HFFc6 (cell line): ENCODE measurements at places on chromosomes 12 and 14. TPM values are rescaled to one million over a fixed set of nuclear protein-coding genes. Genes with fewer than 3 reads are reported as not detected.

The SERPINA12 gene
- not detected in 3 replicates for total RNA-seq

The C12orf54 gene
- not detected in 3 replicates for total RNA-seq

The KRT75 gene
- not detected in 3 replicates for total RNA-seq

The CHD8 gene
- total RNA-seq: 64.4 to 67.6 TPM (median 65.7 TPM) in 3 replicates

The NCAPD2 gene
- total RNA-seq: 38.2 to 68.5 TPM (median 62.6 TPM) in 3 replicates

The FAM186B gene
- 0.18 to 0.36 TPM (median 0.26 TPM) in 3 replicates for total RNA-seq

The IRAK3 gene
- total RNA-seq: 0.74 to 4.4 TPM (median 1.2 TPM) in 3 replicates

GRCh38 chr14:68027276-68027675 is 207.7 kb downstream of the RAD51B start:
- H3K4me3 ChIP-seq: peak overlapping the region; percentile 7; the same call in 1 of the 2 replicates
- H3K36me3 ChIP-seq: peaks cover 35% of the 10 kb centered on the region
- peak; percentile 28 for DNase-seq
- H3K4me1 ChIP-seq: peaks cover 12% of the 10 kb centered on the region
- peak overlapping the region; percentile 27; the same call in 1 of the 2 replicates for H3K27ac ChIP-seq
- no peaks in the 10 kb centered on the region for H3K27me3 ChIP-seq

- peaks cover 23% of the 10 kb centered on the region for H3K4me1 ChIP-seq
- H3K4me3 ChIP-seq: no peak overlapping the region
- no peak overlapping the region for H3K27ac ChIP-seq
- DNase-seq: no peak
Observed at GRCh38 chr12:47356129-47356700, 276.5 kb upstream of the AMIGO2 start.

- H3K4me1 ChIP-seq: peaks cover 45% of the 10 kb centered on the region
- H3K4me3 ChIP-seq: peak overlapping the region; percentile 78
- H3K27me3 ChIP-seq: no peaks in the 10 kb centered on the region
Observed at GRCh38 chr12:75943730-75944096, 87.9 kb downstream of the PHLDA1 start.

GRCh38 chr12:100716945-100717732 is 77.4 kb upstream of the ANO4 start:
- no peaks in the 10 kb centered on the region for H3K36me3 ChIP-seq
- no peak overlapping the region for H3K27ac ChIP-seq
- H3K4me1 ChIP-seq: no peaks in the 10 kb centered on the region
- no peak for DNase-seq
- H3K4me3 ChIP-seq: no peak overlapping the region
- peaks cover 13% of the 10 kb centered on the region for H3K27me3 ChIP-seq

- H3K36me3 ChIP-seq: peaks cover 58% of the 10 kb centered on the region
- H3K4me1 ChIP-seq: peaks cover 65% of the 10 kb centered on the region
- peak overlapping the region; percentile 100 for H3K27ac ChIP-seq
- no peak for DNase-seq
Observed at GRCh38 chr12:65827342-65827741, 3.1 kb downstream of the HMGA2 start.

GRCh38 chr12:69284131-69284530 is 44.8 kb downstream of the CPSF6 start:
- H3K4me3 ChIP-seq: peak overlapping the region; percentile 68
- peaks cover 4% of the 10 kb centered on the region for H3K27me3 ChIP-seq
- no peaks in the 10 kb centered on the region for H3K36me3 ChIP-seq
- peak; percentile 68 for DNase-seq
- H3K4me1 ChIP-seq: peaks cover 19% of the 10 kb centered on the region

DNA sequence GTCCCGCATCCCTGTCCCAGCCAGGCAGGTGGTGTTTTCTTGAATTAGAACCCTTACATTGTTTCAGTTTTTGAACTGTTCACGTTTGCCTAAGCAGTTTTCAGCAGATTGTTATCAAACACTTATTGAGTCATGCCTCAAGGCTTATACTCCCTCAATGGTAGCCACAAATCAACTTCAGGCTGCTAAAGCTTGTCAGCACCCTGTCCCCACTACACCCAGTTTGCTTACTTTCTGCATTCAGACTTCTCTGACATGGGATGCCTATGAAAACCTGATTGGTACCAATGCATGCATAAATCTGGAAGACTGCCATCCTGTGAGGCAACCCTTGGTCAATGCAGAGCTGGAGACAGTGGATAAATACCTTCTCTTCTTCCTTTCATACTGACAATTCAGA is 225.4 kb downstream of the BTG1 start:
- H3K36me3 ChIP-seq: no peaks in the 10 kb centered on the region
- peak; percentile 19 for DNase-seq
- peaks cover 1% of the 10 kb centered on the region; the same call in 1 of the 2 replicates for H3K27me3 ChIP-seq
- H3K4me1 ChIP-seq: peaks cover 9% of the 10 kb centered on the region
- H3K27ac ChIP-seq: no peak overlapping the region; the same call in 1 of the 2 replicates

DNA sequence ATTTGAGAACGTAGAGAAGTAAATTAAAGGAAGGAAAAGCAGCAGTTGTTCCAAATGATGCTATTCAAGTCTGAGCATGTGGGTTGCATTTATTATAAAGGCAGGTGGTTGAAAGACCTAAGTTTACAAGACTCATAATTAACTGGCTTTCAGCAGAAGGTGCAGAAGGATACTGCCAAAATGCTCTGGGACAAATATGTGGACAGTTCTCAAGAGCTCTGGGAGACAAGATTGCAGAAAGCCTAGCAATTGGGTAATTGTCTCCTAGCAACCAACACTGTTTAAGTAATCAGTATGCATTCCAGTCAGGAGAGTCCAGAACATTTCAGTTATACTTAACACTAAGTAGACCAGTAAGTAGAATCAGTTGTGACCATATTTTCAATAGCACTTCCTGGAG is 131.5 kb downstream of the GPR135 start:
- peaks cover 72% of the 10 kb centered on the region for H3K4me1 ChIP-seq
- H3K27me3 ChIP-seq: no peaks in the 10 kb centered on the region
- H3K27ac ChIP-seq: peak overlapping the region; percentile 90
- H3K4me3 ChIP-seq: peak overlapping the region; percentile 50; the same call in 1 of the 2 replicates
- H3K36me3 ChIP-seq: peaks cover 15% of the 10 kb centered on the region; the same call in 1 of the 2 replicates

- no peak overlapping the region for H3K27ac ChIP-seq
- no peak overlapping the region for H3K4me3 ChIP-seq
- DNase-seq: no peak
Observed at GRCh38 chr12:5620896-5621295, 189.0 kb downstream of the NTF3 start.

DNA sequence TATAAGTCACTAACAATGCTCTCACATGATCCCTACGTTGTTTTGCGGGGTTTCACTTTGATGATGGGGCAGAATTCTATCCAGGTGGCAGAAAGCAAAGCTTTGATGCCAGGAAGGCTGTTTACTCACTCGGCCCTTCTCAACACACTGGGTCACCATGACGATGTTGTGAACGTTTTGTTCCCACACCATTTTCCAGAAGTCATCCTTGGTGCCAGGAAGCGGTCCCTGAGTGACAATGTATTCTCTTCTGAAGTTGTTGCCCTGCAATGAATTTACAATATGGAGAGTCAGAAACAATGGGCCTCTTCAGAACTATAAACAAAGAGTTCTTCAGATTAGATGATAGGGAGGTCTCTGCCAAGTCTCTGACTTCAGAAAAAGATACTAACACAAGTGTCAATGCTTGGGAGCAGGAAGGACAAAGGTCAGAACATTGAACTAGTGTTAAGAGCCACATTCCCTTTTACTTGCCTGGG is 101.3 kb downstream of the PTPRB start:
- H3K36me3 ChIP-seq: peaks cover 16% of the 10 kb centered on the region
- no peaks in the 10 kb centered on the region for H3K27me3 ChIP-seq
- no peak for DNase-seq
- H3K27ac ChIP-seq: no peak overlapping the region
- peaks cover 8% of the 10 kb centered on the region for H3K4me1 ChIP-seq

- H3K4me3 ChIP-seq: no peak overlapping the region
- peaks cover 8% of the 10 kb centered on the region; the same call in 1 of the 2 replicates for H3K36me3 ChIP-seq
- no peak overlapping the region for H3K27ac ChIP-seq
- no peak for DNase-seq
- no peaks in the 10 kb centered on the region for H3K4me1 ChIP-seq
- H3K27me3 ChIP-seq: 0 out of 2 replicates have a peak, but pooled peaks cover 2% of the 10 kb centered on the region
Observed at GRCh38 chr14:98685725-98686124, 586.3 kb downstream of the BCL11B start.

DNA sequence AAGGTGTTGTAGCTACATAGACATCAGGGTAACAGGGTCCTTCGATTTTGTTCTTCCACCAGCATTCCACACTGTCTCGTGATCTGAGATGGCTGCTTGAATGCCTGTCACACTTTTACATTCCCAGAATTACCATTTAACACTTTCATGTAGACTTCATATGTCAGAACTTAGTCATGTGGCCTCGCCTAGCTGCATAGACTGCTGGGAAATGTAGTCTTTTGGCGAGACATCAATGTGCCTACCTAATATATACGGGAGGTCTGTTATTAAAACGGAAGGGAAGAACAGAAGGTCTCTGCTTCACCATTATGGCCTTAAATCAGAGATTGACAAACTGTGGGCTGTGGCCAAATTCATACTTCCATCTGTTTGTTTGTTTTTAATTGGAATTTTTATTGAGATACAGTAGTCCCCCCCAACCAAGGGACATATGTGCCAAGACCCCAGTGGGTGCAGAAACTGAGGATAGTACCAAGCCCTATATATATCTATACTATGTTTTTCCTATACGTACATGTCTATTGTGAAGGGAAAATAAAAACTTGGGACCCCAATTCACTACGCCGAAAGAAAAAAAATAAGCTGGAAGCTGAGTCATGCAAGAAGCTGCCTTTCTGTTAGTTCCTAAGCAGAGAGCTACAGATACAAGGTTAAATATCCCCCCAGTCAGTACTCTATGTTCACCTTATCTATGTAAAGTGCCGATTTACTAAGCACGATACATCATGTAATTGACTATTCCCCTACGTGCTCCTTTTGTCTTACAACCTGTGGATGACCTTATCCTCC is 11.3 kb upstream of the HRK start:
- DNase-seq: no peak
- H3K27me3 ChIP-seq: peaks cover 13% of the 10 kb centered on the region
- H3K4me3 ChIP-seq: no peak overlapping the region
- H3K27ac ChIP-seq: no peak overlapping the region

DNA sequence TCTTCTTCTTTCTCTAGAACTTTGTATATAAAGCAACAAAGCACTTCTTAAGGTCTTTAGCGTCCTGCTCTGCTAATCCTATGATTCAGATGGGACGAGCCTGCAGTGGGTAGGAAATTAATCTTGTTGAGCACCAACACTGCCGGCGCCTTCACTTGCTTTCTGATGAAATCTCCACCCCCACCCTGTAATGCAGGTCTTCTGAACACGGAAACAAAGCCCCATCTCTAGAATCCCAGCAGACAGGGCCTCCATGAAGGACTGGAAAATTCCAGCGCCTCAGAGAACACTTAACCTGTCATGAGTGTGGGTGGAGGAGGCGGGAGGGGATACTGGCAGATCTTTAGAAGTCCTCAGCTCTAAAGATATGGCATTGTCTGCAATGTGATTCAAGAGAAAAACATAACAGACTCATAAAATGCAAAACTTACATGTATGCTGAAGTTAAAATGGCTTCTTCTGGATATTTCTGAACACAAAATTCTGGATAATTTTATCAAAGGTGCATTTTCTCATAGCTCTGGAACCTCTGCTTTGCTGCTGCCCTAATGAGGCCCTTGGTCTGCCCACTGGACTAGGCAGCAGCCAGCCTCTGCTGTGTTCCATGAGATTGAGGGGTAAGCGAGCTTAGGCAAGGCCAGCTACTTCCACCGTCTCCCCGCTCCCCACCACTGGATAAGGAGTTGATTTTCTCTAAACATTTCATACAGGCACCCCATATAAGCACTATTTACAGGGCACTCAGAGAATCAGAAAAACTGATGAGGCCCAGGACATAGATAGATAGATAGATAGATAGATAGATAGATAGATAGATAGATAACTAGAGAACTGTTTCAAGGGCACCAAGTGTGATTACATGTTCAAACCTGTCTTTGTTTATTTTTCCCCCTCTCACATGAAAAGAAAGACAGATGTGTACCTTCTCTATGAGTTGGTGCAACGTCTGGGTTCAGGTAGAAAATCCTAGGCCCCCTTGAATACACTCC is 43.1 kb downstream of the ZFP36L1 start:
- H3K4me1 ChIP-seq: peaks cover 5% of the 10 kb centered on the region; the same call in 1 of the 2 replicates
- H3K4me3 ChIP-seq: no peak overlapping the region
- DNase-seq: no peak
- H3K27me3 ChIP-seq: peaks cover 14% of the 10 kb centered on the region
- H3K36me3 ChIP-seq: no peaks in the 10 kb centered on the region

DNA sequence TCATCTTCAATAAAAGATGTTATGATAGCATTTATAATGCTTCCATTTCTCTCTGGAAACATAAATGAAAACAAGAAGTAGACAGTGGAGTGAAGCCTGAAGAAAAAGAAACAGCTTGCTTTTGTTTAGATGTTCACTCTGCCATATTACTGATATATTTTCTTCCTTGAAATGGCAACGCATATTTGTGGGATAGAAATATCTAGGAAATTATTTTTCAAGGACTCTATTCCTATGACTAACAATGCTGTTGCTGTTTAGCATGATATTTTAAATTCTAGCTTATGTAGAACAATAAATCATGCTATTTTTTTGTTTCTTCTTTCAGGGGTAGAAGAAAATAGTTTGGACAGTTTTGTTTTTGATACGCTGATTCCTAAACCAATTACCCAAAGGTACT is 359.0 kb downstream of the NAV3 start:
- no peak overlapping the region; the same call in 1 of the 2 replicates for H3K4me3 ChIP-seq
- H3K36me3 ChIP-seq: peaks cover 75% of the 10 kb centered on the region
- peaks cover 85% of the 10 kb centered on the region for H3K4me1 ChIP-seq
- peaks cover 2% of the 10 kb centered on the region; the same call in 1 of the 2 replicates for H3K27me3 ChIP-seq
- no peak overlapping the region; the same call in 1 of the 2 replicates for H3K27ac ChIP-seq

DNA sequence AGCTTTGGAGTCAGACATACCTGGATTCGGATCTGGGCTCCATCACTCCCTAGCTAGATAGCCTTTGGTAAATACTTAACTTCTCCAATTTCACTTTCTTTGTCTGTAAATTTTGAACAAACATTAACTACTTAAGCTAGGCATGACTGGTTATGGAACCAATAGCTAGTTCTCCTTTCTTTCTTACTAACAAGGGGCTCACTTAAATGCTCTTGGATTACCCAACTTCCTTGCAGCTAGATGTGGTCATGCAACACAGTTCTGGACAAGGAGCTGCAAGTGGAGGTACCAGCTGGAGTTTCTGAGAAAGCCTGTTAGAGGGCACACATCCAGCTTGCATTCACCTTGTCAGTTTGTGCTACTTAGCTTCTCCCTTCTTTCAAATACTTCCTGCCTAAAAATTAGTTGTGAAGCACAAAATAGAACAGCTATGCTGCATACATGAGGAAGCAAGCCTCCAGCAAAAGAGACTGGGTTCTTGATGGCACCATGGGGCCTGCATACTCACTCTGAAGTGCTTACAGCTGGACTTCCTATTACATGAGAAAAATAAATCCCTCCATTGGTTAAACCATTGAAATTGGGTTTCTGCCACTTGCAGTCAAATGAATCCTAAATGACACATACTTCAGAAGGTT is 210.1 kb upstream of the EEA1 start:
- H3K4me3 ChIP-seq: no peak overlapping the region
- H3K27ac ChIP-seq: no peak overlapping the region
- H3K27me3 ChIP-seq: no peaks in the 10 kb centered on the region; the same call in 1 of the 2 replicates
- no peak for DNase-seq
- peaks cover 60% of the 10 kb centered on the region for H3K4me1 ChIP-seq
